Smooth muscle cell of trachea (primary cell): ENCODE measurements at places on chromosomes 5 and 9. TPM values are rescaled to one million over a fixed set of nuclear protein-coding genes. Genes with fewer than 3 reads are reported as not detected.

The HMCN2 gene
- under 0.01 and 0.17 TPM in 2 replicates for total RNA-seq

The SOHLH1 gene
- total RNA-seq = not detected in 2 replicates

The HAVCR2 gene
- total RNA-seq = 1.0 and 2.2 TPM in 2 replicates

The BTNL3 gene
- not detected in 2 replicates for total RNA-seq

The ECM2 gene
- total RNA-seq = 5.7 and 6.1 TPM in 2 replicates

The NUTM2F gene
- total RNA-seq = not detected in 2 replicates

The ARID3C gene
- not detected in 2 replicates for total RNA-seq

The SURF1 gene
- total RNA-seq = 29.6 and 30.8 TPM in 2 replicates

The ADAMTS13 gene
- 2.2 and 6.0 TPM in 2 replicates for total RNA-seq

The C5orf58 gene
- not detected in 2 replicates for total RNA-seq

The COL5A1 gene
- total RNA-seq = 164 and 294 TPM in 2 replicates

The ALDH7A1 gene
- 26.6 and 70.7 TPM in 2 replicates for total RNA-seq

The PRXL2C gene
- total RNA-seq = 36.6 and 42.0 TPM in 2 replicates

The RMRP gene
- 6,137 and 10,606 TPM in 2 replicates for total RNA-seq

The PCDHGB1 gene
- total RNA-seq = 4.4 and 4.5 TPM in 2 replicates

The PRR16 gene
- 5.8 and 9.3 TPM in 2 replicates for total RNA-seq

The NIPAL4 gene
- under 0.01 TPM in 1 of 2 replicates, not detected in the other for total RNA-seq

The SLIT3 gene
- total RNA-seq = 4.1 and 15.9 TPM in 2 replicates

The IL3 gene
- total RNA-seq = not detected in 2 replicates

The CEP72 gene
- total RNA-seq = 3.6 and 4.5 TPM in 2 replicates
